ENCODE measurements at places on chromosomes 5 and 9.
A peak's percentile ranks its signal among the peaks of the same experiment; 100 is the strongest.

DNA sequence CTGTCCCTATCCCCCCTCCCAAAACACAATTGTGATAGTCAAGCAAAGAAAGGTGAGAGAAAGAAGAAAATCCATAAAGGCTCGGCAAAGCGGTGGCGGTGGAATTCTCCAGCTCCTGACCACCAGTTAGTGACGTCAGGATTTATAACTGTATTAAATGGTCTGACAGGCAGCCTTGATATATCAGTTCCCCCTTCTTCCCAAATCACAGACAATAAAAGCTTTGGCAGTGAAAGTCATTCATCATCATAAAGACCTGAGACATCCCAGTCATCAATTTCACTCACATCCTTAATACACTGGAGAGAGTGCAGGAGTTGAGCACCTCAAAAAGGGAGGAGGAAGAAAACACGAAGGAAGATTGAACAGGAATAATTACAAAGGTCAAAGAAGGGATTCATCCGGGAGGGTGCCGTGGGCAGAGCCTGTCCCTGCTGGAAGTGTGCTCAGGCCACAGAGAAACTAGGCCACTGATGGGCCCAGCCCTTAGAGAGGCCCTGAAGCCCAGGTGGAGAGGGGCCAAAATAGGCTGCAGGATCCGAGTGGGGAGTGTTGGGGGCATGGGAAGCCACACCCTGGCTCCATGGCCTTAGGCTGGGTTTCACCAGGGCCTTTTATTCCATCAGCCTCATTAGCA, 131.9 kb downstream of the PAX5 start:
- DNase-seq = no peak

DNA sequence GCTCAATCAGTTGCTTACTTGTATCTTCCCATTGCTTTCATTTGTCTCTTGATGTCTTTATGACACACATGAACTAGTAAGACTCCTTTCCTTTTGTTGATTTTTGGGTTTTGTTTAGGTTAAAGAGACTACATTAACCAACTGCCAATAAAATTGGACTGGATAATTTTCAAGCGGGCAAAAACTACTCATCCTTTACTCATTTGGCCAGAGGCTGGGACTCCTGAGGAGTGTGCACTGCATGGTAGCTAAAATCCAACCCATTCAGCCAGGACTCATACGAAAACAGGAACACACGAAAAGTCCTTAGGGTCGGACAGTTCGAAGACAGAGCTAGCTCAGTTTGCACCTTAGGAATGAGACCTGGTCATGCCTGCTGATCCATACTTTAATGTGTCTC, 6.0 kb downstream of the SLC46A2 start:
- DNase-seq = no peak

DNA sequence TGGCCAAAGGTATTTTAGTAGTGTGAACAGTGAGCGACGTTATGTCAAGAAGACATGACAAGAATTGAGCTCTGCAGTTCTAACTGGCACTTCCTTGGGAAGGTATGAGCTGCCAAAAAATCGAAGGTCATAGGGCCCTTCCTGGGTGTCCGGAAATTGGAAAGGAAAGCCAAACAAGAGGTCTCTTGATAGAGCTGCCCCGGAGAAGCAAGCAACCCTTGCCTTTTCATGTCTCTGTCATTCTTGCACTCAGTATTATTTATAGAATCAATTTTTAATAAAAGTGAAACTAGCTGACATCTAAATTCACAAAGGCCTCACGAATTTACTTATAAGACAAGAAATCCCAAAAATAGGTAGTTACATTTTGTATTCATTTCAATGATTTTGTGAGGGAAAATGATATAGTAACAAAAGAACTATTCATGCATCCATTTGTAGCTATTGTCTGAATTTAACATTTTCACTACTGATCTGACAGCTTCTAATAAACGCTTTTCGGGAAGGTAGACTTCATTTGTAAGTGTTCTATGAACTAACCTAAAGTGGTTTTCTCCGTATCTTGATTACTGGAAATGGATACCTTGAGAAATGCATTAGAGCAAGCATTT, 113.8 kb upstream of the VCAN start:
- no peak for DNase-seq

DNA sequence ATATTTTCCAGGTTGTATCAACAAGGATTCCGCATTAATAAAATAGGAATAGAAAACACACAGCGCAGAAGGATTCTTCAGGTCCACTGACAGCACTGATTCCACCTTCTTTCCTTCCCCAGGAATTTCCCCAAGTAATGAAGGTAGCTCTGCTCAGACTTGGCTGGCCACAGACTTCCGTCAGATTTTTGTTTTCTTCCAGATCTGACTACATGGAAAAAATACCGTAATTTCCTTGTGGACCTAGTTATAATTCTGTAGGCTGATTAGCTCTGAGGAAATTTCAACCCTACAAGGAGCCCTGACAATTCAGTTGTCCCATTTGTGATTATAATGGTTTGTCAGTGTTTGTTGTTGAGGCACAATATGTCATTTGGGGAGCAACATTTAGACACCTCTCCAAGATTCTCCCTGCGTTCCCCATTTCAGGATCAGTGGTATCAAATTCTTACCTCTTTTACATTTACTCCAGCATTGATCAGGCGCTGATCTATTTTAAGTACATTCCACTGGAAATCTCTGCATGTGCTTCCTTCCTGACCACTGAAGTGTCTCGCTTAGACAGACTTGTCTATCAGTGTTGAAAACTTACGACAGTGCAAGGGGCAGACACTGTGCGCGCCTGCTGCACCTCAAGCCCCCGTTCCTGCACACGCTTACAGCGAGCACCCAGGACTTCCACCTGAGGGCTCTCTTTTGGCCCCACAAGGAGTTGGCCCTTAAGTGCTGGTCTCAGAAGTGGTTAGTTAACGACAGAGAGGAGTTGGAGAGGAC, 94.8 kb downstream of the LHFPL2 start:
- DNase-seq = no peak

DNA sequence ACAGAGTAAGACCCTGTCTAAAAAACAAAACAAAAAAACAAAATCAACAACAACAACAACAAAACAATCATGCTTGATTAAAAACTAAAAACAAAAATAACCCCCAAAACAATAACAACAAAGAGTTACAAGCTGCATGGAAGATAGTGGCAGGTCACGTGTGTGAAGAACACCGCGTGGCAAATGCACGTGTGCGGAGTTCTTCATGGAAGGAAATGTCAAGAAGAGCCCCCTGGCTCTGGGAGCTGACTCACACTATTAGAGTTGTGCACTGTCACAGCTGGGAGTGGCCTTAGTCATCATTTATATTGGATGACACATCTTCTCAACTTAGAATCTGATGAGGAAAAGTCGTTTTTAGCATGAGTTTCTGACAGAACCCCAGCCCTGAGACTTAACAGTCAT, 110.5 kb downstream of the JMY start:
- DNase-seq = no peak

DNA sequence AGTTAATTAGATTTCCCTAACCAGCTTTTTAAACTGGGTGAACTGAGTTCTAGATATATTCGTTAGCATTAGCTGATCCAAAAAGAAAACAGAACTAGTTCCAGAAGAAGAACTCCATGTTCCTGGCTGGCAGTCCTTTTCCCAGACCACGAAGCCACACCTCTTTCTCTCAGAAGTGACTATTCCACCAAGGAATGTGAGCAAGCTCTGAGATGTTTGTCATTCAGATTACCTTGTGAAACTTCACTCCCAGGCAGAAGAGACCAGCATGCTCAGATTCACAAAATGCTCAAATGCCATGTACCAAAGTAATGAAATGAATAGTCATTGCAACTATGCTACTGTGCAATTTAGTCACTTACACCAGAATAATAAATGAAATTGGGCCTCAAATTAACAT, 4.4 kb upstream of the SSBP2 start:
- no peak for DNase-seq

- DNase-seq = peak; percentile 35
These were observed 48.3 kb downstream of the ACER2 start for GRCh38 chr9:19456996-19457692.

DNA sequence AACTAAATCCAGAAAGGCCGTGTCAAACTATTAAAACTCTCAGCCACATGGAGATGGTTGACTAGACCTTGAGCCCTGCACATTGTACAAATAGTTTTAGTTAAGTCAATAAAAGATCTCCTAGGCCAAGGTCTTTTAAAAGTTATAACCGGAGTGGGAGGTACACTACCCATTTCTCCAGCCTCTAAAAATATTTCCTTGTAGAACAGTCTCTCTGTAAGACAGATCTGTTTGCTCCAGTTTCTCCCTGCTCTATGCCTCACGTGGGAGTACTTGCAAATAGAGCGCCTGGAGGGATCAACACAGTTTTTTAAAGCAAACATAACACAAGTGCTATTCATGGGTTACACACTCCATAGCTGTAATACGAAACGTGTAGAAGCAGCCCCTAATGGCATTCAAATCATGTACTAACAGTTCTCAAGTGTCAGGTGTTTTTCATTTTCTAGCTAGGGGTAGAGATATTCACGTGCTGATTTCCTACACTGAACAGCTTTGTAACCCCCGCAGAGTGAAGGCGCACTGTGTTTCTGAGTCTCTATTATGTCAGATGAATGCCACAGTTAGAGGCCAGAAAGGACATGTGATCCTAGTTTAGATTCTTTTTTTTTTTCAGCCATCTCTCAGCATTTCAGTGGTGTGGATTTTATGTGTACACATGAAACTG, 703.4 kb upstream of the GRAMD2B start:
- DNase-seq = no peak

GRCh38 chr9:93509084-93509483, 55.7 kb upstream of the FAM120AOS start:
- DNase-seq = no peak

DNA sequence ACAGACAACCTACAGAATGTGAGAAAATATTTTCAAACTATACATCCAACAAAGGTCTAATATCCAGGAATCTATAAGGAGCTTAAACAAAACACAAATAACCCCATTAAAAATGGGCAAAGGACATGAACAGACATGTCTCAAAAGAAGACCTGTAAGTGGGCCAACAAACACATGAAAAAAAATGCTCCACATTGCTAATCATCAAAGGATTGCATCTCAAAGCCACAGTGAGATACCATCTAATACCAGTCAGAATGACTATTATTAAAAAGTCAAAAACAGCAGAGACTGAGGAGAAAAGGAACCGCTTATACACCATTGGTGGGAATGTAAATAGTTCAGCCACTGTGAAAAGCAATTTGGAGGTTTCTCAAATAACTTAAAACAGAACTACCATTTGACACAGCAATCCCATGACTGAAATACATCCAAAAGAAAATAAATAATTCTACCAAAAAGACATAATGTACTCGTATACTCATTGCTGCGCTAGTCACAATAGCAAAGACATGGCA, 39.1 kb upstream of the C5orf63 start:
- no peak for DNase-seq

DNA sequence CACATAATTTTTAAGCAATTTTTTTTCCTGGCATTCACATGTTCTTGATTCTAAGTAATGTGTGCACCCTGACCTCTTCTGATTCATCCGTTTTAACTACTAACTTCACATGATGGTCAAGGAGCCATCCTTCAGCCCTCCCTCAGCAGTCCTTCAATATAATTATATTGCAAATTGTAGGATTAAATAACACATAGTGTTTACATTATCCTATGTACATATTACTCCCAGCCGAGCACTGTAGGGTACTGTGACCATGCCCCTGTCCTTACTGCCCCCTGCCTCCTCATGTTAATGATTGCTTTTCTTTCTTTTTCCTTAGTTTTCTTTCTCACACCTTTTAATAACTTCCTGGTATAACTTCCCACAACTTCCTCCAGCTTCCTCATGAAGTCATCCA, 96.3 kb upstream of the FANCC start:
- no peak for DNase-seq

DNA sequence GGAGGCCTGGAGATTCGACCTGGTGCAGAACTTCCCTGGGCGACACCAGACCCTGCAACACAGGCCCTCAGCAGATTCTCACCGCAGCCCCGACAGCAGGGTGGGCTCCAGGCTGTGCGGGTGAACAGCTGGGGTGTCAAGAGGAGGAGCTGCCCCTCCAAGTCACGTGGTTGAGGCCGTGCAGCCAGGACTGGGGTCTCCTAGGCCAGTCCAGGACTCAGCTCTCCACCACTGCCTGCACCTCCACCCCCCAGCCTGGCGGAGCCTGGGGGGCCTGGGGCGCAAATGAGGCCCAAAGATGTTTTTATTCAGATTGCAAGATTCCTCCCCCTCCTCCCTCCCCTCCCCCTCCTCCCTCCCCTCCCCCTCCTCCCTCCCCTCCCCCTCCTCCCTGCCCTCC, 9.2 kb upstream of the AGPAT2 start:
- DNase-seq = no peak

- no peak for DNase-seq
These were observed 146.1 kb upstream of the RAI14 start for GRCh38 chr5:34510002-34510401.

- DNase-seq = no peak
These were observed 266.1 kb downstream of the ZSWIM6 start for GRCh38 chr5:61598126-61598525.

DNA sequence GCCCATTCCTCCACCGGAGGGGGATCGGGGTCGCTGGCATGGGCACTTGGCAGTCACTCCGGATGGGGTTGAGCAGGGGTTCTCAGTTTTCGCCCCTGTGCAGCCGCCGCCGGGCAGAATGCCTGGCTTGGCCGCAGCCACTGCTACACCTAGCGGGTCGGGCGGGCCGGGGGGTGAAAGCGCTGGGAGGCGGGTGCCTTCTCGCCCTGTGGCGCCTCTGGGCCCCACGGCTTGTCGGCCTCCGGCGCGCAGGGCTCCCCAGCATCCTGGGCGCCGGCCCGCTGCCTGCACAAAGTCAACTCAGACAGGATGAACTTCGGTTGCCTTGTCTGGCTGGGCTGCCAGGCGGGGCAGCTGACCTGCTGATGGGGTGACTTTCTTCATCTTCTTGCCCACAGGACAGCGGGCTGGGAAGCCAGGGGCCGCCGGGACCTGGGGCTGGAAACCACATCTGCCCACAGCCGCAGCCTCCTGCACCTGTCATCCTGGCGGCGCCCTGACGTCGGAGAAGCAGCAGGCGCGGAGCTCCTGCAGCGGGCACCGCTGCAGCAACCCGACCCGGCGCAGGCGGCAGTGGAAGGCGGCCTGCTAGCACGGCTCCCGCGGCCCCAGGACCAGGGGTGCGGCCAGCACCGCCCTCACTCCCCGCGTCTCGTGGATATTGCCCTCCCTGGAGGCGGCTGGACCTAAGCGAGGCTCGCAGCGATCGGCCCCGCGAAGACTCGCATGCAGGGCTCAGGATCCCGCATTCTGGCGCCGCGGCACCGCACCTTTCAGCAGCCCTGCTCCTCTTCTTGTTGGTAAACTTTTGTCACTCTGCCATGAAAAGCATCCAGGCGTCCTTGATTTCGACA, 1.3 kb upstream of the ANKRD18A start:
- DNase-seq = no peak

GRCh38 chr5:64312491-64312890, 146.8 kb downstream of the RNF180 start:
- no peak for DNase-seq

GRCh38 chr5:31664566-31664965, 25.6 kb downstream of the PDZD2 start:
- no peak for DNase-seq

GRCh38 chr9:7171396-7172153, 413.8 kb downstream of the KDM4C start:
- no peak for DNase-seq

DNA sequence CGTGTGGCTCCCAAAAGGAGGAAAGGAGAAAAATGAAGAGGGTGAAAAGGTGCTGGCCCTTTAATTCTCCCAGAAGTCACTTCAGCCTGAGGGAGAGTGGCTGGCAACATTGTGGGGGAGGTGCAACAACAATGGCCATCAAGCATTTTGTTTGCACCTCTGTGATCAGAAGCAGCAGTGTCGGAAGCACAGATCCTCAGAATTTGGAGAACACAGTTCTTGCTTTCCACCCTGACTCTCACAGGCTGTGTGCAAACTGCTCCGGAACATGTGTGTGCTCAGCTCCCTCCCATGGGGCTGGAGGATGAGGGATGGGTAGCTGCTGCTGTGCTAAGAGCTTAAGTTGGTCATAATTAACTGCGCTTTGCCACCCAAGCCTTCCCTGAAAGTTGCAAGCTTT, 127.1 kb downstream of the DPYSL3 start:
- no peak for DNase-seq

Measured in stimulated activated CD8-positive, alpha-beta memory T cell treated with anti-CD3 and anti-CD28 coated beads, Interleukin-12 subunit alpha, Interleukin-12 subunit beta, amount 100 ng/mL, for 1 hour (primary cell).